ENCODE measurements at places on chromosomes 1 and 21. TPM values are rescaled to one million over a fixed set of nuclear protein-coding genes. Genes with fewer than 3 reads are reported as not detected.

GRCh38 chr1:160206036-160206389, 829 bp downstream of the PEA15 start:
- DNase-seq = no peak

The SLC66A1 gene
- 9.1 TPM for total RNA-seq

The LAMC2 gene
- total RNA-seq = 12.1 TPM

DNA sequence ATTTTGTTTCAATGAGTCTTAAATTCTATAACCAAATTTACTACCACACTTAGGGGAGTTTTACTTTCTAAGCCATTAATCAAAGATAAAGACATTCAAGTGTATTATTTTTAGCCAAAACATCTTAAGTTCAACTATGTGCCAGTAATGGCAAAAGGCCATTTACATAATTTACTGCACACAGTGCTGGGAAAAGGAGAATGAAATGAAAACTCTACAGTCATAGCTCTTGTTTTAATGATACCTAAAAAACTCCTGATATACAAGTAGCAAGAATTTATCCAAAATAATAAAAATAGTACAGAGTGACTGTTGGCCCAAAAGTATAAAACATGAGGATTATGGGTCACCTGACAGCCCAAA, 42.4 kb upstream of the C1orf198 start:
- DNase-seq = no peak

DNA sequence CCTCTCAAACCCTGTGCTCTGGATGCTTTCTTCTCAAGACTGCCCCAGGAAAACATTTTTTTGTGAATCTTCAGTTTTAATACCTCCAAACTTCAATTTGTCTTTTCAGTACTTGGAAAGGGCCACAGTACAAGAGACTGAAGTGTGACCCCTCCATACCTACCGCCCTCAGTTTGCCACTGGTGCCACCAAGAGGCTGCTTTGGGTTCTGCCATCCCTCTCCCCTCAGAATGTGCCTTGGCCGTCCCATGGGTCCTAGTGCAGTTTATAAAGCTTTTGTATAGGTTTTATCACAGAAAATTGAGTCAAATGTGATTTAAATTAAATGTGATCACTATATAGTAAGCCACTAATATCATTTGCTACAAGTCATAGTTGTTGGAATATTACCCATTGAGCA, 60.8 kb upstream of the PGD start:
- no peak for DNase-seq

GRCh38 chr1:228685081-228685660, 50.1 kb upstream of the RHOU start:
- no peak for DNase-seq

- no peak for DNase-seq
Observed at GRCh38 chr1:85850238-85850637, 142.0 kb upstream of the ZNHIT6 start.

DNA sequence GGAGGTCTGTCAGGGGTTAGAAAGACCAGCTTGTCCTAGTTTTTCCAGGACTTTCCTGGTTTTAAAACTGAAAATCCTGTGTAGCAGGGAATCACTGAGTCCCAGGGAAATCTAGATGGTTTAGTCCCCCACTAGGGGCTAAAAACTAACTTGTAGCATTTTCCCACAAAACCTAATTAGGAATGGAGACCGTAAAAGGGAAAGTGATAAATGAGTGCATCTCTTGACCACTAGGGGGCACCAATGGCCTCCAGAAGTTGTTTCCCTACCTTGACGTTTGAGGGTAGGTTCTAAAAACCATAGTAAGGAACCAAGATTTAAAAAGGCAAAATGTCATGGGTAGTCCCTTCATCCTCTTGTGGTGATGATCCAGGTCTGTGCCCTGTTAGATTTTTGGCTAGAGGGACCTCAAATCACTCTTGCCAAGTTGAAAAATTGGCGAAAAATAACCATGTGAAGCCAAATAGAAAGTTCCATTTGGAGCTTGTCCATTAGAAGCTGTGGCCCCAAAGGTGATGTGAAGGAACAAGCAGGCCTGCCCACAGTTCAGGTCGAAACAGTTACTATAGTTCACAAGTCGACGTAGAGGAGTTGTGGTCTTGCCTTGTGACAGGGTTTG, 24.5 kb downstream of the CLIC6 start:
- peak; percentile 57 for DNase-seq

The GPR52 gene
- not detected for total RNA-seq

The ACTN2 gene
- total RNA-seq = 0.58 TPM

DNA sequence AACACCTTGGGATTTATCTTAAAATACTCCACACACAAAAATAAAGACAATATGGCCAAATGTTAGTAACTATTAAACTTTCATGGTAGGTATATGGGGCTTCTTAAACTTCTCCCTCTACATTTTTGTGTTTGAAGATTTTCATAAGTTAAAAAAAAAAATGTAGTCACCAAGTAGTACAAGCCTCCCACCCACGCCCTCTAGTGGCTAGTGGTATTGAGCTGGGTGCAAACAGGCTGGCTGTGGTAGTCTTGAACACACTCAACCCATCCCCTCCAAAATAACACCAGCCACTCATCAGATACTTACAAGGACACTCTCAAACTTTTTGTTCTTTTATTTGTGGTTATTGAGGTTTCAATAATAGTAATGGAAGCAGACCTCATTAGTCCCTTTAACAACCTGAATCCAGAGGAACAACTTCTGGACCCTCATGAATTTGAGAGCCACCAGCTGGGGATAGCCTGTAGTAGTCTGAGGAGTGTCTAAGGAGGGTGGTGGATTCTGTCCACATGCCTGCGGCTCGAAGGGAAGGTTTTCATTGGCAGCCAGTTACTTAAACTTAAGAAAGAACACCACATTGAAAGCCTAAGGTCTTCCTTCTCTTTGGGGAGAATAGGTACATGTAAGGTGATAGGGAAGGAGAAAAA, 15.6 kb downstream of the RD3 start:
- peak; percentile 79 for DNase-seq

GRCh38 chr1:1055841-1056736, 18.0 kb downstream of the RNF223 start:
- DNase-seq = no peak

The NKAIN1 gene
- not detected for total RNA-seq

The FMN2 gene
- total RNA-seq = 0.87 TPM

The DEPDC1 gene
- total RNA-seq = 4.8 TPM

DNA sequence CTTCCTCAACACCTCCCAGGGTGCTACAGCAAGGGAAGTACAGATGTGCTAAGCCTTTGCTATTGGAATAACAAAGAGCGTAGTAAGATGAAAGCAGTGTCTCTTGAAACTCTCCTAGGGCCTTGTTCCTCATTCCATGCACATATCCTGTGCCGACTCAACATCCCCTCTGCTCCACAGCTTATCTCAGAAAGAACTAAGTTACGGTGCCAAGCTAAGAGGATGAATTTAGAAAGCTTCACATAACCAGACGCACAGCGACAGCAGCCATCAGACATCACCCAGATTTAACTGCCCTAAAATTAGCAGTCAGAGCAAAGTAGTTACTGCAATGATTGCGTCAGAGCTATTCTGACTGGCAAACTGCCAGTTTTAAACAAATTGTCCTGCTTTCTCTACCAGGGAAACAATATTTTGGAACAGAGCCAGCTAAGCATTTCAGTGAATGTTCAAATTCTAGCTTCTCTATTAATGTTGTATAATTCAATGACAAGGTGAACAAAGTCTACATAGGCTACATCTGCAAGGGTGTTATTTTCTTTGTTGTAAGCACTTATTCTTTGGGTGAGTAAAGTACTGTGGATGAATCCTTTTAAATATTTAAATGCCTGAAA, 9.5 kb downstream of the SIPA1L2 start:
- peak; percentile 92 for DNase-seq

The DRAXIN gene
- total RNA-seq = not detected

The PLEKHM2 gene
- 63.0 TPM for total RNA-seq

DNA sequence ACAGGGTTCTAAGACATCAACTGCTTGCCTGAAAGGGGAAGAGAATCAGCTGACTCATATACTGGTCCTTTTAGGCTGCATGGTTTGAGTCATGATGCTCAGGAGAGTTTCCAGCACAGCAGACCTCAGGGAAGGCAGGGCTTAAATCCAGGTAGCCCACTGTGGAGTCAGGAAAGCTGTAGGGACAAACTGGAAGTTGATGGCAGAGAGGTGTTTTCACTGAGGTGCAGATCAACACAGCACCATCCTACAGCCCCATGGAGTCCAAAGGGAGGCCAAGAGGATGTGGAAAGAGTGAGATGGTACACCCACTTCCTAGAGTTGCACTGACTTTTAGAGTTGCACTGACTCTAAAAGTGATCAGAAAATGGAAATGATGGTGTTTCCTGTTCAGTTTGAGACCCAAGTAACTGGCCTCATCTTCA, 252.4 kb upstream of the DUSP10 start:
- no peak for DNase-seq

DNA sequence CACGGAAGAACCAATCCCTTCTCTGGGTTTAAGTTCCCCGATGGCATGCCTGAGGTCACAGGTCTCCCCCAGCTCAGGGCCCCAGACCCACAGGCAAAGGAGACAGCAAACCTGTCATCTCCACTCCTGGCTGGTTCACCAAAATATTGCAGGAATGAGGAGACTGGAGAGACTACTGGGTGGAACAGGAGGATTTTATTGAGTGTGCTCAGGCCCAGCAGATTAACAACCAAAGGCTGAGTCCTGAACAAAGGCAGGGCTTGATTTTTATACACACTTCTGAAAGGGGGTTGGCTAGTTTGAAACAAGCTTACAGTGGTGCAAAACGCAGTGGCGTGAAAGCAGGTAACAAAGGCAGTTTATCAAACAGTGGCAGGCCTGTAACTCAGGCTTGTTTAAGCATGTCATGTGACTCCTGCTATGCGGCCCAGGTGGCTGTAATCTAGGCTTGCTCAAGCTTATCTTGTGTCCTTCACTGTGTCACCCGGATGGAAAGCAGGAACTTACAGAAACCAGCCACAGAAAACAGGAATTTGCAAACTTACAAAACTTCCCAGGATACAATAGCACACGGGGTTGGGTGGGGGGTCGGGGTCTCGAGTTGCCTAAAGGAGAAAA, 27.4 kb upstream of the KCNJ15 start:
- no peak for DNase-seq

- no peak for DNase-seq
Observed at GRCh38 chr1:116396769-116397168, 23.7 kb downstream of the ATP1A1 start.

The KLHDC7A gene
- 4.9 TPM for total RNA-seq

DNA sequence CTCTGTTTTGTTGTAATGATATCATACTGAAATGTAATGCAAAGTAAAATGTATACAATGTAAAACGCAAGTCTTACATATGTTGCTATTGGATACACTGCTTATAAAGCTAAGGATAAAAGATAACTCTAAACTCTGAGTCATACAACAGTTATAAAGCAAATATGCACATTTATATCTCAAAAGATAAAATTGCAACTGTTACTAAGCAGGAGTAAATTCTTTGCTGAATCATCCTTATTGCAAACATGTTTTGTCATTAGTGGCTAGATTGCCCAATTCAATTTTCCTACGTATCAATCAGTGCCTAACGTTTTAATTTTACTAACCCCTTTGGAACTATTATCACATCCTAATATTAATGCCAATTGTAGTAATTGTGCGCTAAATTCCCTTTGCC, 762.9 kb downstream of the LTN1 start:
- no peak for DNase-seq

The ANGPTL7 gene
- total RNA-seq = not detected

The YARS1 gene
- 57.8 TPM for total RNA-seq

The CAPN8 gene
- total RNA-seq = 581 TPM

The NBPF10 gene
- total RNA-seq = 0.58 TPM

DNA sequence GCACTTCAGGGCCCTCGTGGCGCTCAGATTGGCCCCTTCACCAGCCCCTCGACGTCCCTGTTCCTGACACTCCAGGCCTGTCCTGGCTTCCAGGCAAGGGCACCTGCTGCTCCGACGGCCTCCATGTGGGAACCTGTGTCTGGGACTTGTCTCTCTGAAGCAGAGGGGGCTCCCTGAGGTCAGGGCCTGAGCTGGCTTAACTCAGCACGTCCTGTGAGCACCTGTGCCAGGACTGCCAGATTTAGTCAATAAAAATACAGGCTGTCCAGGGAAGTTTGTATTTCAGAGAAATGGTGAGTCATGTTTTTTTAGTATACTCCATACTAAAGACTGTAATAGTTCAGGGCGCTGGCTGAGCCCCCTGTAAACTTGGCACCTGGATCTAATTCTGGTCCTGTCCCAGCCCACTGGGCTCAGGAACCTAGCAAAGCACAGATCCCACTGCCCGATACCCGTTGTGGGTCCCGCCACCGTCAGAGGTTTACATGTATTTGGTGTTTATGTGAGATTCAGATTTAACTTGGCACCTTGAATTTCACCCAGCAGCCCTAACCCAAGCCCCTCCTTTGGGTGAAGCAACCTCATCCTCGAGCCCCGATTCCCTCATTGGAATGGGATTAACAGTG, 109.9 kb upstream of the IFFO2 start:
- DNase-seq = no peak

GRCh38 chr1:67831850-67832513, 1.3 kb downstream of the GNG12 start:
- DNase-seq = peak; percentile 85

GRCh38 chr21:25186273-25186672, 421.0 kb downstream of the MRPL39 start:
- DNase-seq = no peak

- DNase-seq = peak; percentile 96
Observed at GRCh38 chr1:10796029-10796944, at the start of gene CASZ1. Gene CASZ1 (minus strand): TSS chr1:10796646. CDS start chr1:10693889, 102,757 bp downstream.

The RNF186 gene
- not detected for total RNA-seq

Data from stomach (tissue), 19 donors.